ENCODE measurements at places on chromosomes 7 and 10.

GRCh38 chr10:31614611-31615010, 295.6 kb downstream of the ZEB1 start:
- no peak for DNase-seq

GRCh38 chr7:40604601-40605438, 470.0 kb downstream of the SUGCT start:
- DNase-seq = no peak

DNA sequence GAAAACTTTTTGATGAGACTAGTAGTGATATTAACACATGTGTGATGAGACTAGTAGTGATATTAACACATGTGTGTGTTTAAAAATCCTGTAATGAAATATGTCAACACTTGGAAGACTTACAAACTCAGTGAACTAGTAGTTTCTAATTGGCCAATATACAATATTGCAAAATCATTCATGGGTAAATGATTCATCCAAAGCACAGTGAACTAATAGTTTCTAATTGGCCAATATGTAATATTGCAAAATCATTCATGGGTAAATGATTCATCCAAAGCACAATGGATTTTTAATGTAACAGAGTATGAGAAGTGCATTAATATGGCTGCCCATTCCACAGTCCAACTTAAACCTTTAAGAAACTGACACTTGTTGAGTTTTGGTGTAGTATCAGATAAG, 77.8 kb downstream of the ATAD1 start:
- no peak for DNase-seq

DNA sequence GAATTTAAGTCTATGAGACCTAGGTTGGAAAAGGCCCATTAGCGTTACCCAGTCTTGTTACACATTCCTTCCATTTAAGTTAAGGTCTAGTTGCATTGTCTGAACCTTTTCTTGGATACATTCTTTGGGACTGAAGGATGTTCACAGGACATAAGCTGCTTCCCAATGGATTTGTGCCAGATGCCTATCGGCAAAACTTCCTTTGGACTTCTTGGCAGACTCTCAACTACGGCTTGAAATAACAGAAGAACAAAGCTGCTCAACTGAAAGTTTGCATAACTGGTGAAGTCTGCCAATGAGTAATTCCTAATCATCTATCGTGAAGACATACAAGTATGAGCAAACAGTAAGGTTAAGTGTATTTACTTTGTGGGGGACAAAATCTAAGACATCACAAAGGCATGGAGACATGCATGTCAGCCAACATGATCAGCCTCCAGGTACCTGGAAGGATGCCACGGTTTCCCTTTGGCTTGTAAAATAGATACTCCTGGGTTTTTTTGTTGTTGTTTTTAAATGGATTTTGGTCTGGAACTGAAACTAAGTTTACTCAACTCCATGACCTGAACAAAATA, 35.4 kb downstream of the MALSU1 start:
- DNase-seq = no peak

GRCh38 chr10:47243791-47244190, 56.2 kb upstream of the GDF10 start:
- DNase-seq = no peak

DNA sequence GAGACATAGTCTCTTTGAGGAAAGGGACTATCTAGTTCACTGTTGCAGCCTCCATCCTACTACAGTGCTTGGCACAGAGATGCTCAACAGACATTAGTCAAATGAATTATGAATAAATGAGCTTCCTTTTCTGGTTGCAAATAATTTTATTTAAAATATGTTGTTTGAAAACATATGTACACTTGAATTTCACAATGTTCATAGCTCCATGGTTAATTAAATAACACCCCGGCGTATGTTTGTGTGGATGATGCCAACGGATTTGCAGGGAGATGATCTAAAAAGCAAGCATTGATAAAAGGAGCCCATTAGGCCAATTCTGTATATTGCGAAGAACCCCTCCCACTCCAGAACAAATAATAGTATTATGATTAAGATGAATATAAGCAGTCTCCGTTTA, 47.8 kb upstream of the ORC5 start:
- DNase-seq = no peak

- no peak for DNase-seq
Observed at GRCh38 chr7:11605749-11606148, 226.2 kb downstream of the THSD7A start.

DNA sequence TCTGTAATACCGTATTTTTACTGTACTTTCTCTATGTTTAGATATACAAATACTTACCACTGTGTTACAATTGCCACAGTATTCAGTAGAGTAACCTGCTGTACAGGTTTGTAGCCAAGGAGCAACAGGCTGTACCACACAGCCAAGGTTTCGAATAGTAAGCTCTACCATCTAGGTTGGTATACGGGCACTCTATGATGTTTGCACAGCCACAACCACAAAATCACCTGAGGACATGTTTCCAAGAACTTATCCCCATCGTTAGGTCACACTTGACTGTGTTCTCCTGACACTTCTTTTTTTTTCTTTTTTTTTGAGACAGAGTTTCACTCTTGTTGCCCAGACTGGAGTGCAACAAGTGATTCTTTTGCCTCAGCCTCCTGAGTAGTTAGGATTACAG, 134.6 kb upstream of the TRIM24 start:
- DNase-seq = no peak

- no peak for DNase-seq
Observed at GRCh38 chr7:4733936-4734528, 41.4 kb upstream of the AP5Z1 start.

DNA sequence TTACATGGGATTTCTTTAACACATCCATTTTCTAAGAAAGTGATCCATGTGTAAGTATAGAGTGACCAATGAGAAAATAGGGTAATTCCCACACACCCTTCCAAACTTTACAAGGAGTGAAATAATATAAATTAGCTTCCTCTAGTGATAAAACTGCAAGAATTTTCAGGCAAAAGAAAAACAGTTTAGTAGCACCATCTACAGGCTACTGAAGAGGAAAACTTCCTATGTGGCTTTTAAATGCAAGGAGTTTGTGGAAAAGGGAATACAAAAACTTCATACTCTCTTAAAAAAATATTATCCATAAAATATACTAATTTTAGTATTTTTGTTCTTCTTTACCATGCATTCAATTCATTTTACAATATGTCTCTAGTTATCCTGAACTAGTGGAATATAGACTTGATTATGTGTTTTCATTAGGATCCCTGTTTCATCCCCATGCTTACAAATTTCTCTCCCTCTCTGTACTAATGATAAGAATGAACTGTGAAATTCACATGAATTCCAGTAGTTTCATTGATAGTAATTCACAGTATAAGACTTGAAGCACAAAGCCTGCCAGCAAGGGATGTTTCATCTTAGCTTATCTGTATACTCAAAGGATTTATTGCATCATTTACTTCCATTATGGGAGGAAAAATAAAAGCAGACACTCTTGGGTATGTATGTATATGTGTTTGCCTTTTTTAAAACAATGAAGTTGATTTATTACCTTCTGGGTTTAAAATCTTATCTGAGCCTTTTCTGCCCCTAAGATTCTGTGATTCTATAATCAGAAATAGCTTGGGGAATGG, 442.9 kb downstream of the AUTS2 start:
- no peak for DNase-seq

- no peak for DNase-seq
Observed at GRCh38 chr10:26737730-26738129, 40.2 kb downstream of the PDSS1 start.

- DNase-seq = no peak
Observed at GRCh38 chr7:42611961-42612360, 299.9 kb downstream of the C7orf25 start.

DNA sequence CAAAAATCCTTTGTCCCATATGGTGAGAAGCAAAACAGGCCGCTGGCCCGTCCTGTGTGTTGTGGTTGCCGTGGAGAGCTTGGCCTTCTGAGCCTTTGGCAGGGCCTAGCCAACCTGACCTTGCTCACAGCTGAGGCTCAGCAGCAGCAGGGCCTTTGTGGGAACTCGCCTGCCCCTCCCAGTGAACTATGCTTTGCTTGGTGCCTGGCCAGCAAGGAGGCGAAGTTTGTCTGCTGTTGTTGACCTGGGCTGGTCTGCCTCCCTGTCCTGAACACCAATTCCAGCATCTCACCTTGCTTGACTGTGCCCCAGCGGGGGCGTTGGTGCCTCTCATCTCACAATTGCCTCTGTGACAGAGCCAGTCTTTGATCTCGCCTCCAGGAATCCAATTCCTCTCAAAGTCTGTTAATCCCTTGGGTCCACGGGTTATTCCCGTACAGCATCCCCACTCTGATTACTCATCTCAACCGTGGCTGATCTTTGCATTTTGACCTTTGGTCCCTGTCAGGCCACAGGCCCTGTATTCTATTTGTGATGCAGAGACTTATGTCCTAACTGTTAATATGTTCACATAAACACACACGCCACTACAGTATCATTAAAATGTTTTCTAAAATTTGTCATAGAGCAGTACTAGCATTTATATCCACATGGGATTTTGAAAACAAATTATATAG, 22.6 kb downstream of the EPDR1 start:
- DNase-seq = no peak

DNA sequence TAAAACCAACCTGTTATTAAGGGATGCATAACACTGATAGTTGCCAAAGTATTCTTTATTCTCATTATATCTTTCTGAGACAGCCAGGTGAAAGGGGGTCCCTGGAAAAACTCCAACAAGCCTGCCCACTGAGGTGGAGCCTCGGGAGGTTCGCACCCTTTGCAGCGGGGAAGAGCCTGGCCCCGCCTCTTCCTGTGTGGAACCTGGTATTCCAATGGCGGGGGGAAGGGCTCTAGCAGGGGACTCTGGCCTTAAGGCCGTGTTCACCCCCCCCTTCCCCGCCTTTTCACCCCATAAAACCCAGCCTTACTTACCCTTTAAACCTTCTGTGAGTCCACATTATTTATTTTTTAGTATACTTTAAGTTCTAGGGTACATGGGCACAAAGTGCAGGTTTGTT, 62.4 kb upstream of the PDK4 start:
- DNase-seq = no peak

GRCh38 chr7:138086563-138087270, 10.5 kb downstream of the AKR1D1 start:
- no peak for DNase-seq

DNA sequence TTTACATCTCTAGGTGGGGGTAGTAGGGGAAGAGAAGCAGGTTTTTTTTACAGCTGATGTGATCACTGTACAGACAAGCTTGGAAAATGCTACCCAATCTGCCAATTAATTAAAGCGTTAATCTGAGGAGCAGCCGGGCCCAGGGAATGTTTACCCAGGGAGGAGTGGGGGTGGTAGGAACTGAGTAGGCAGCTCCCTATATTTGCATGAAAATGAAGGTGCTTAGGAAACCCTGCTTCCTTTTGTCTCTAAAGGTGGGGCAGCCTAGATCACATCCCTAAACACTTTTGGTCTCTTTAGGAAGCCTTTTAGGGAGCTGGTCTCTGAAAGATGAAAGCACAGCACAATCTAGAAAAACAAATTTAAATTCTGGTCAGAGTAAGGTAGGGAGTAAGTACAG, 53.0 kb upstream of the NFKB2 start:
- DNase-seq = no peak

DNA sequence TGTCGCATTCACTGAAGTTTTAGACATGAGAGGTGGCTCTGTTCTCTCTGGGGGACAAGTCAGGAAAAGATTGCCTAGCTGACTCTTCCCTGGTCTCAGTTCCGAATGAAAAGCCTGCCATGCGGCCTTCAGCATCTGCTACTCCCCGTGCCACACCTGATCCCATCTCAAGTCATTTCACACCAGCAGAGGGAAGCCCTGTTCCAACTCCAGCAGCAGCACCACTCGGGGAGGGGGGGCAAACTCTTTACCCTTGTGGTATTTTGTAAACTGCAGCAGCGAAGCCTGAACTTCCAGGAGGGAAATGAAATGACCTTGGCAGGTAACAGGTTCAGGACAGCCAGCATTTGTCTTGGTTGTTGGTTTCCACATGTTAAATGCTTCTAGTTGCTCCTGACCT, 13.8 kb downstream of the LRRC4 start:
- DNase-seq = no peak

- no peak for DNase-seq
Observed at GRCh38 chr10:59993931-59994330, 87.6 kb upstream of the CCDC6 start.

DNA sequence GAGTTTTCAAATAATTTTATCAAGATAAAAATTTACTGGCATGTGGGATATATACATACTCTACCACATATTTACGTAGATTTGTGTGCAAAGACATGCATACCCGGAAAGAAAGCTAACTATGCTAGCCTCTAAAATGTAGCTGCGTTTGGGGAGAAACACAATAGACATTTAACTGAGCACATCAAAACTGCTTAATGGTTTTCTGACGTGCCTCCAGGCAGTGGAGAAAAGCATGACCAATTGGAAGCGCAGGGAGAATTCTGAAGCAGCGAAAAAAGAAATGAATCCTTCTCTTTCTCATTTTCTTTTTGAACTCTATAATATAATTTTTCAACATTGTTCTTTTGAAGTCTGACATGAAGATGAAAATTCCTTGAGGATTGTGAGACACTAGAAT, 60.3 kb upstream of the LYZL1 start:
- DNase-seq = no peak

DNA sequence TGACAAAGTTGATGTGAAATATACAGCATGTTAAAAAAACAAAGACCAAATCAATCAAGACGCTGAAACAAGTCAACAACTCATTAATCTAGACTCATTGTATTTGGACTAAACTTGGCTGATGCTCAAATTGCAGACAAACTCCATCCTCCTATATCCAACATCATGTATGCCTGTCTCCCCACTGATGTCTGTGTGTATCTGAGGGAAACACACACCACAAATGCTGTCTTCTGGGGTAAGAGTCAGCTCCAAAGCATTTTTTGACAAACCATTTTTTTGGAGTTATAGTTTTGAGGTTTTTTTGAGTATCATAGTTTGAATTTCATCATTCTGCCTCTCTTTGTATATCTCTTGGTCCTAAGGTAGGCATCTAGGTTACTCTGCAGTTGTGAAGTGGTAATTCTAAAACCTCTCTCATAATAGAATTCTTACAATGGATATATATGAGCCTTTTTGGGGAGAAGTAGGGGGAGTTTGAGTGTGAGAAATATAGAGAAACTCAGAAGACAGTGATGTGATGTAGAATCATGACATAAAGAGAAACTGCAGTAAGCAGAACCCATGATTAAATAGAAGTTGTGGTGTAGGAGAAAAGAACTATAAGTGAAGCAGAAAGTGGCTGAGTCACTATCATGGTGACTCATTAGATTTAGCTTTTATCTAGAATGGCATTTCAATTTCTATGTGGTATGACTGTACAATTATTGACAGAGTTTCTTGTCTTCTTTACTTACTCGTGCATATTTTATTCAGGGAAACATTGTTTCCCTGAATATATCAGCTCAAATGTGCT, 1531.1 kb upstream of the LRRTM3 start:
- DNase-seq = no peak
